Stimulated activated CD8-positive, alpha-beta memory T cell treated with anti-CD3 and anti-CD28 coated beads, Interleukin-12 subunit alpha, Interleukin-12 subunit beta, amount 100 ng/mL, for 1 hour (primary cell): ENCODE measurements at places on chromosomes 5 and 9.
A peak's percentile ranks its signal among the peaks of the same experiment; 100 is the strongest.

DNA sequence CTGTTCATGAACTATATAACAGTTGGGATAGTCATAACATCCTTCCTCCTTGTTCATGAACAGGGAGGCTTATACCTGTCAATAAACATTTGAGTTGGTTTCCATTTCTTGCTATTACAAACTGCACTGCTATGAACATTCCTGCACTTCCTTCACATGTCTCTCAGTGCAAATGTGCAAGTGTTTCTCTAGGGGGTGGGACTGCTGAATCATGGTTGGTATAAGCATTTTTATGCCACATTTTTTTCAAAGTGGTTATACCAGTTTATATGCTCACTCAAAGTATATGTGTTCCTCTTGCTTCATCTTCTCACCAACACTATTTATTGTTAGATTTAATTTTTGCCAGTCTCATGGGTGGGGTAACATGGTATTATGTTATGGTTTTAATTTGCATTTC lies 25.8 kb upstream of the TPD52L3 start:
- DNase-seq: no peak

GRCh38 chr9:114271556-114272510 lies 51.1 kb upstream of the ORM1 start:
- DNase-seq: no peak

DNA sequence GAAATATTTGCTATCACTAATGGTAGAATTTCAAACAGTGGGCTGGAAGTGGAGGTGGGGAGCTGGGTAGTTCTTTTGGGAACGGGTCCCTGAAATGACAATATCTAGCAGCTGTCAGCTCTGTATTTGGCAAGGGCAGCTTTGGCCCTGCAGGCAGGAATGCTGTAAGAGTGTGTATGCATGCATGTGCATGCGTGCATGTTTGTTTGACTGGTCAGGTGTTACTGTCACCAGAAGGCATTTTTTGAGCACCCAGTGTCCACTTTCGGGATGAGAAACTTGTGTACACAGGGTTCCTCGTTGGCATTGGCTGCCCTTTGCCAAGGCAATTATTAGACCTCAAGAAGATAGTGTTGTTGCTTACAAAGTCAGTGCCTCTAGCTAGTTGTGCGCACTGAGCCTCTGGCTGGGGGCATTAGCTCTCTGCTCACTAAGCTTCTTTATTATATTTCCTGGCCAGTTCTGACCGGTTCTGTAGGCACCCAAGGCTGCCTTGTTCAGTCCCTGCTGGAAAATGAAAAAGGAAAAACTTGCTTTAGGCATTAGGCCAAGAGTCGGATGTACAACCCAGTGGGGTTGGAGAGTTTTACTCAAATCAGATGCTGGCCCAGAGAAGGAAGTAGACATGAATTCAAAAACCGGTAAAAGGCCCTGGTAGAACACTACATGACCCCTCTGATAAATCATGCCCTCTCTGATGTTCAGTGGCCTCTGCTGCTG lies 2.0 kb downstream of the CYFIP2 start:
- no peak for DNase-seq

- no peak for DNase-seq
Observed at GRCh38 chr5:180333661-180334060, 19.5 kb downstream of the GFPT2 start.

- DNase-seq: no peak
Observed at GRCh38 chr9:87441251-87441650, 56.4 kb upstream of the DAPK1 start.

DNA sequence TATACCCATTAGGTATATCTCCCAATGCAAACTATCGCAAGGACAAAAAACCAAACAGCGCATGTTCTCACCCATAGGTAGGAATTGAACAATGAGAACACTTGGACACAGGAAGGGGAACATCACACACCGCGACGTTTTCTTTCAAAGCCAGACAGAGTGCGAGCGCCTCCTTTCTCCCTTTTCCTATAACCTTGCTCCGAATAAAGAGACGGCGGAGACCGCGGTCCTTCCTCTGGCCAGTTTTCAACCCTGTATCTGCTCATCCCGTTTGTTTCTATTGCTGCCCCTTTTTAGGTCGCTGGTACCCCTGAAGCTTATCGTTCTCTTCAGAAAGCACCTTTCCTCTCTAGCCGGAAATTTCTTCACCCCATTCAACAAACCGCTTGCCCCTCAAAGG lies 1.3 kb downstream of the LVRN start:
- DNase-seq: no peak

- DNase-seq: no peak
Observed at GRCh38 chr5:126002222-126002897, 420.8 kb upstream of the GRAMD2B start.

DNA sequence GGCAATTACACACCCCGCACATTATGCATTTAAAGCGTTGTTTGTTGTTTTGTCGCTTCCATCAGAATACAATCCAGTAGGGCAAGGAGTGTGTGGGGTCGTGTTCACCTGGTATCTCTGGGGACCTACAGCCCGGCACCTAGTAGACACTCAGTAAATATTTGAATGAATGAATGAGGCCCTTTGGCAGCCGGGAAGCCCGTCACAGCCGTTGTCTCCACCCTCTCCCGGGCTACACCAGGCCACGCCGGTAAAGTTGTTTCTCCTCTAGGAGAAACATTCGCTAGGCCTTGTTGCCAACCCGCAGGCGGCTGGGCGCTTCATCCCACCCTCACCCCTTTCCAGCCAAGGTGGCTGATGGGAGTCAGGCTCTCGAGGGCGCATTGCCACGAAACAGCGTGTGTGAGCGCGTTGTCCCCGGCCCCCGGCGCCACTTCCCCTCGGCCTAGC lies 876 bp upstream of the JAK2 start:
- DNase-seq: no peak

- DNase-seq: no peak
Observed at GRCh38 chr9:114428466-114428865, 40.7 kb upstream of the AKNA start.

- DNase-seq: no peak
Observed at GRCh38 chr9:113568081-113568435, 104.5 kb downstream of the RGS3 start.

- no peak for DNase-seq
Observed at GRCh38 chr9:103991698-103992097, 102.4 kb upstream of the SMC2 start.

DNA sequence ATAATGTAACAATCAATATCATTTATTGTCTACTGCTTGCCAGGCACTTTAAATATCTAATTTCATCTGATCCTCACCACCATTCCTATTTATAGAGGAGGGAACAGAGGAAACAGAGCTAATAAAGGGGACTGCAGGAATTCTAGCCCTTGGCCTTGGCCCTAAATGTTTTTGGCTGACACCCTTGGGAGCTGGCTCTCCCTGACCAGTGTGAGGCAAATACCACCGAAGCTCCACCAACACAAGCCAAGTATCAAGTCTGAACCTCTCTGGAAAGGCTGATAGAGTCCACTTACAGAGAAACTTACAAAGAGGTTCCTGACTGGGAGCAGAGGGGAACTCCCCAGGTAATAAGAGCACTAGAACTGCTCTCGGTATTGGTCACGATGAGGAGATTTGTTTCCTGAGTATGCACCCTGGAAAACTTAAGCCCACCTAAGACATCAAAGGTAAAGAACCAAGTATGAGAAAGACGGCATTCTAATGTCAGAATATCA lies 243.1 kb upstream of the PANK3 start:
- DNase-seq: no peak

- no peak for DNase-seq
Observed at GRCh38 chr5:78648359-78649210, at the start of gene LHFPL2. LHFPL2 (minus strand) TSS chr5:78648772; CDS start chr5:78510213, 138,559 bp downstream.

DNA sequence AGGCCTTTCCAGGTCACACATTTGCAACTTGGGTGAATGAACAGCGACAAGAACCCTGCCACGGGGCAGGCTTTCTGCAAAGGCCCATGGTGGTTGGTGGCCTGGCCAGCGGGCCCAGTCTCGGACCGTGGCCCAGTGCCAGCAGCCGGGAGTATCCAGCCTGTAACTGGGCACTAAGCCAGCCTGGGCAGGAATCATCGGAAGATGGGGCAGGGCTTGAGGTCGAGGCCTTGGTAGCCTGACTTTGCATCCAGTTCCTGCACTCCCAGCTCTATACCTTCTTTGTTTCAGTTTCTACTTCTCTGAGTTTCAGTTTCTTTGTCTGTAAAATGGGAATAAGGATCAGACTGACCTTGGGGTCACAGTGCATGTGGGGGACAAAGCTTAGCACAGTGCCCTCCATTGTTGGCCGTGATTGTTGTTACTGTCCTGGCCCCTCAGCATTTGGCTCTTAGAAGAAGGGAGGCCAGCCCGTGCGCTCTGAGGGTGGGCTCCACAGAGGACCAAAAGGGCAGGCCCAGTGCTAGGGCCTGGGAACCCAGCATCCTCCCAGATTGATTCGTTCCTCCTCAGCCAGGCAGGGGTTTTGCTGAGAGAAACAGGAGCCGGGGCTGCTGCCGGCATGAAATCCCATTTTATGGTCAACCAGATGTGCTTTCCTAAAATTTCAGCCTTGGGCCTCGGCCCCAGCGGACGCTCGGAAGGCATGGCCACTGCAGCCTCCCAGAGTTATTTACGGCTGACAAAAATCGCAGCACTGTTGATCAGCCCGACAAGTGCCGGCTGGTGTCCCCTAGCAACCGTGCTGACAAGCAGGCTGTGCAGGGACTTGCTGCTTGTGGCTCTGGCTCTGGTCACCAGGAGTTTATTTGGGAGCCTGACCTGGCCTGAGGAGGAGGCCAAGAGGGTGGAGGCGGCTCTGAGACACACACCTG lies 43.6 kb downstream of the JADE2 start:
- DNase-seq: no peak

DNA sequence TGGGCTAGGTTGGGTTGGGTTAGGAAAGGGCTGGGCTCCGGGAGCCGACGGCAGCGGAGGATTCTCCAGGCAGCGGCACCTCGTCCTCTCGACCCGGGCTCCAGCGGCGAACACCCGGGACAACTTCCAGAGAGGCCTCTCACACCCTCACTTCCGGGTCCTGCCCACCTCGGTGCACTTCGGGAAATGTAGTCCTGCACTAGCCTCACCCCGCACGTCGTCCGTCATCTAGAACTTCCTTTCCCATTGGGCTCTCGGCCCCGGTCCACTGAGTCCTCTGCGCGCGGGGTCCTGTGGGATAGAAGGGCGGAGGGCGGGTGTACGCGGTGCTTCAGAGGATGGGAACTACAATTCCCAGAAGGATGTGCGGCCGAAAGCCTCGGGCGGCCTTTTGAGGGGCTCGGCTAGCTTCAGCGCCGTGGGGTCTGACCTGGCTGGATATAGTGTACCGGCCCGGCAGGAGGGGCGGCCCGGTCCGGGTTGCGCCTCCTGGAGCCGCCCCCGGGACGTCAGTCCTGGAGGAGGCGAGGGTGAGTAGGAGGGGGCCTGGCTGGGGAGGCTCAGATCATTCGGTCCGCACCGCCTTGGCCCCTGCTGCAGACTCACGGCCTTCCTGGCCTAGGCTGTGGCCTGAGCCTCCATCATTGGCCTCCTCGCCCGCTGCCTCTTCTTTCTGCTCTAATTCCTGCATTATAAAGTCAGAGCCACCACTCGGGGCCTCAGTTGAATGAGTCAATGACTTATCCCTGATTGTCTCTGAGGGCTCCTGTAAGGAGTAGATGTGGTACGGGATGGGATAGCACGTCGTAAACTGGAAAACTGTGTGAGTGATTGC lies at the start of the genes ERP44 and INVS:
Gene ERP44 (minus strand): TSS at position 114 of the 835 bp plus-strand sequence. CDS start 160 bp downstream, outside the sequence.
Gene INVS (plus strand): TSS at position 357 of the 835 bp plus-strand sequence. CDS start 5,279 bp downstream, outside the sequence.
- peak; percentile 93 for DNase-seq

- peak; percentile 82 for DNase-seq
Observed at GRCh38 chr5:98773464-98774191, at the start of gene RGMB. RGMB (plus strand) TSS chr5:98773663; CDS start chr5:98774071, 408 bp downstream.

DNA sequence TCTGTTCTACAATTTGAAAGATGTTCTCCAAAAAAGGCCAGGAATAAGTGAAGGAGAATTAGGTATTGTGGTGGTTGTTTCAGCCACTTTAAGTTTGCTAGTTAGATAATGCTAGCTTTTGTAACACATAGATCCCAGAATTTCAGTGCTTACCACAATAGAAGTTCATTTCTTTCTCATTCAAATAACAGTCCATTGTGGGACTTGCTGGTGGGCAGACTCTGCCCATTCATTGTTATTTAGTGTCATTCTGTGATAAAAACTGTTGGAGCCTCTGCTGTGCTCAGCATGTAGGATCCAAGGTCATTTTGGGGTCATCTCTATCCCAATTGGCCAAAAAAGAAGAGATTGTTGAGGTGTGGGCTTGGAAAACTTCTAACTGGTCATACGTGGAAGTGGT lies 106.8 kb downstream of the CCDC192 start:
- DNase-seq: no peak

DNA sequence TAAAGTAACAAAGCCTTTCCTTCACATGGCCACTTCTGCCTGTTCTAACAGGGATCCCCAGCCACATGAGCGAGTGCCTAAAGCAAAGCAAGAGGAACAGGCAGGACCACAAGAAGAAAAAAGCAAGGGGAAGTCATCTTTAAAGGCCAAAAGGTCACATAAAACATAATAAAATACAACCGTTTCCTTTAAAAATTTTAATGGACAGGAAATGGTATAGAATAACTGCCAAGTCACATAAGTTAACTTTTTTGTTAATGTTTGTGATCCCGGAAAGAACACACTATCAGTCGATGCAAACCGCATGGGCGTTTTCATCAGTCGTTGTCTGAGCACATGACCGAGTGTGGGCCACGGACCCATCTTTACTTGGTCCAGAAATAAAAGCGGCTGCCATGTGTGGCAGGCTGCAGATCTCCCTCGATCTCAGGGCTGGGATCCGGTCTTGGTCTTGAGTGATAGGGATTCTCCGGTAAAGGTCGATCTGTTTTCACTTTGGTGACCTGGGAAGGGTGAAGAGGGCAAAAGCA lies 15.6 kb downstream of the NDUFA8 start:
- no peak for DNase-seq

- no peak for DNase-seq
Observed at GRCh38 chr5:154484393-154485095, 6.5 kb upstream of the HAND1 start.

DNA sequence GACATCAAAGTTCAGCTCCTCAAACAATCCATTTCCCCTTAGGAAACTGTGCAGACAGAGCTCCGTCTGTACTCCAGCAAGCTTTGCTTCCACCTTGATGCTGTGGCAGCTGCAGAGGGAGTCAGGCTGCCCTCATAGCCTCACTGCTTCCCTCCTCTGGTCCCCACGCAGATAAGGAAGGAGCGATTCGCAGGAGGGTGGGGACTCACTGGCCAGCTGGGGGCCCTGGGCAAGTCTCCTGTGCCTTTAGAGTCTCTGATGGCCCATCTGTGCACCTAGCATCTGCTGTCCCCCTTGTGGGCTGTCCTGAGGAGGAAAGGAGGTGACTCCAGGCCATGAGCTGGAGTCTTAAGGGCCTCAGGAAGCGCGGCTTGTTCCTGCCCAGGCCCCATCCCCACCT lies 121.5 kb downstream of the ENTREP1 start:
- no peak for DNase-seq

- no peak for DNase-seq
Observed at GRCh38 chr9:129509533-129509928, 111.4 kb downstream of the C9orf50 start.

DNA sequence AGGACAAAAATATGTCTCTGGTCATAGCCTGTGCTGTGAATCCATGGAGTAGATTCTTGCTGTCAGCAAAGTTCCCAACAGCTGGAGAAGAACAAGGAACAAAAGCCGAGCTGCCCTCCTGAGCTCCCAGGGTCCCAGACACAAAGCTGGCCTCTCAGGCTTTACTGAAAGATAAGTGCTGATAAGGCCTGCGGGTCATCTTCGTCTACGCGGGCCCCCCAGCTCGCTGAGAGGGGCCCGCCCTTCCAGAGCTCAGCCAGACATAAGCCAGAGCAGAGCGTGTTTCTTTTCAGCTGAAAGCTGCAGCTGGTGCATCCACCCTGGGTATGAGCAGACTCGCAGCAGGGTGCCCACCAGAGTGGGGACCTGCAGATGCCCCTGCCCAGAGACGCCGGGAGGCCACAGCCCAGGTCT lies 84.7 kb downstream of the HSD17B3 start:
- DNase-seq: no peak
